Aorta (tissue), 5 donors: ENCODE measurements at places on chromosomes 4 and X. TPM values are rescaled to one million over a fixed set of nuclear protein-coding genes. Genes with fewer than 3 reads are reported as not detected.

DNA sequence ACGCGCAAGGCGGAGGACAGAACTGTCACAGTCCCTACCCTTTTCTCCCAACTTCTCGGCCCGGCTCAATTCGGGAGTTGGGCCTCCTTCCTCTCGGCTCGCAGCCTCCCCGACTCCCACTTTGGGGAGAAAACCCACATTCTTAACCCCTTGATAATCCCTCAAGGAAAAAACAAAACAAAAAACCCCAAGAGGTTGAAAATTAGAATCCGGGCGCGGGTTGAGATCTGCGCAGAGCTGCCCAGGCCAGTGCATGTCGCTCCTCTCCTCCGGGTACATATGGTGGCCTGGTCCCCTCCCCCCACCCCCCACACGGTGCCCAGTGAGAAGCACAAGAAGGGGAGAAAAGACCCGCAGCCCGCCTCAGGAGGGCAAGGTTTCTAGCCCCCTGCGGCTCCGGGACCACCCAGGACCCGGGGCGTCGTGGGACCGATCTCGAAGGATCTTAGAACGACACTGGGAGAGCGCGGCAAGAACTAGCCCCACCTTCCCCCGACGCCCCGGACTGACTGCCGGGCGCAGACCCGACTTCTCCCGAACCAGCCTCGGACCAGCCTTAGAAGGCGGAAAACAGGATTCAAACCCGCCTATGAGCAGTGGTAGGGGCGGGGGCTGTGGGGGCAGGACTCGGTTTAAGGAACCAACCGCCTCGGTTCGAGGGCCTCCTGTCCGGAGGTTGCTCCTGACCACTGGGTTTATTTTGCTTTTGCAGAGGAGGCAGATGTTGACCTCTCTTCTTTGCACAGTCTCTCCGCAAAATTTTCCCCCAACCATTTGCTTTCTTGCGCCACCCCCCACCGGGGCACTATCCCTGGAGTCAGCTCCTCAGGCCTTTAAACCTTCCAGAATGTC, 2.5 kb upstream of the PDGFRA start:
- DNase-seq: peak; percentile 85

Gene GAGE12F
- not detected for total RNA-seq

Gene CCDC110
- 3.8 TPM for total RNA-seq

Gene ZNF141
- 29.7 TPM for total RNA-seq

- no peak for DNase-seq
Measured at GRCh38 chr4:37627263-37627662, 58.9 kb downstream of the RELL1 start.

- DNase-seq: no peak
Measured at GRCh38 chr4:76607266-76607799, 172.3 kb downstream of the SHROOM3 start.

GRCh38 chr4:151917145-151917734, 156.4 kb upstream of the GATB start:
- no peak for DNase-seq

Gene EGF
- 0.29 TPM for total RNA-seq

DNA sequence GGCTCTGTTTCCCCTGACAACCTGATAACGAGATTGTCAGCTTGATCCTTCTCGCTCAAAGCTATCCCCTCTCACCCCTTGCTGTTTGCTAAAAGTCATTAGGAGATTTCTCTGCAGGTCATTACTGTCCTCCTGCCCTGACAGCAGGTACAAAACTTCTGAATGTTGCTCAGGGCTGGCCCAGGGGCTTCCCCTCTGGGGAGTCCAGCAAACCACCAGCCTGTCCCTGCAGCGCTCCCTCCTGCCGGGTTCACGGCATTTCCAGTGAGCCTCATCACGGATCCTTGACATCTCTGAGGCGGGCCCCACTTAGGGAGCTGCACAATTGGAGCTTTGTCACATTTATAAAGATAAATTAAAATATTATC, 5.2 kb upstream of the SORCS2 start:
- no peak for DNase-seq

GRCh38 chr4:63589796-63590195, 819.5 kb downstream of the TECRL start:
- peak; percentile 48 for DNase-seq
